GM18507 (cell line): ENCODE measurements at places on chromosomes 7 and 10.

GRCh38 chr7:1646391-1646790 is 23.7 kb upstream of the ELFN1 start:
- DNase-seq, result no peak

DNA sequence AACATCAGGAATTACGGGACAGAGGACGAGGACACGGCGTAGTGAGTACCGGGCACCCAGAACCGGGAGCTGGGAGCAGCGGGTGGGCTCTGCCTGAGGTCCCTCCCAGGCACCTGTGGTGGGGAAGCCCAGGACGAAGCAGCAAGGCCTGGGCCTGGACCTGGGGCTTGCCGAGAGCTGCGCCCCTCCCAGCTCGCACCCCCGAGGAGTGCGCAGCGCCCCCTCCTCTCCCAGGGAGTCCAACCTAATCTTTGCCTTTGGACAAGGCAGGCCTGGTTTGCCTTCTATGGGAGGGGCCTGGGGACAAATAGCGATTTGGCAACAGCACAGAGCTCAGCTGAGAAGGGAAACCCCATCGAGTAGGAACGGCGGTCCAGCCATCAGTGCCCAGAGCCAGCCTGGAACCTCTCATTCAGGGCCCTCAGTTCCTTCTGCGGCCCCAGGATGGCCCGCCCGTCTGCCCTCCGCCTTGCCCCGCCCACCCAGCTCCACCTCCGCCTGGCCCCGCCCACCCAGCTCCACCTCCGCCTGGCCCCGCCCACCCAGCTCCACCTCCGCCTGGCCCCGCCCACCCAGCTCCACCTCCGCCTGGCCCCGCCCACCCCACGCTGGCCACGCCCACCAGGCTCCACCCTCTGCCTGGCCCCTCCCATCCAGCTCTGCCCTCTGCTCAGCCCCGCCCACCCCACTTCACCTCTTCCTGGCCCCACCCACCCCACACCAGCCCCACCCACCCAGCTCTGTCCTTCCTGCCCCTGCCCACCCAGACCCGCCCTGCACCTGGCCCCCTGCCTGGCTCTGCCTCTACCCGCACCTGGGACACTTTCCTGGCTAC is 32.5 kb upstream of the KNDC1 start:
- no peak for DNase-seq

DNA sequence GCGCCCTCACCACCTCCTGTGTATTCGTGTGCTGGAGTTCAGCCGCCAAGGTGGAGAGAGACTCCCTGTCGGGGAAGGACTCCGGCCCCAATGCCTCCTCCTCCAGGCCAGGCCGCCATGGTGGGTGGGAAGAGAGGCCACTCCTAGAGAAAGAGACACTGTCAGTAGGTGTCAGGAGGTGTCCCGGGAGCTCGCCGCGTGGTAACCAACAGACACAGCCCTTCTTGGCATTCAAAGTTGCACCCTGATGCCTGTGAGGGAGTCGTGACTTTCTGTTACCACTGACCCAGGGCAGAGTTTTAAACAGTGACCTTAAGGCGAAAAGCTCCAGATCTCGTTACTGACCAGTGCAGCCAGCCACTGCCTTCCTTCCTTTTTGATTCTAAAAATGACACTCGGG is 155.2 kb downstream of the CUX1 start:
- DNase-seq, result no peak

- no peak for DNase-seq
These were observed 24.0 kb upstream of the CUL1 start for GRCh38 chr7:148674689-148675088.

- DNase-seq, result no peak
These were observed 69.3 kb downstream of the ETV1 start for GRCh38 chr7:13920053-13920697.

DNA sequence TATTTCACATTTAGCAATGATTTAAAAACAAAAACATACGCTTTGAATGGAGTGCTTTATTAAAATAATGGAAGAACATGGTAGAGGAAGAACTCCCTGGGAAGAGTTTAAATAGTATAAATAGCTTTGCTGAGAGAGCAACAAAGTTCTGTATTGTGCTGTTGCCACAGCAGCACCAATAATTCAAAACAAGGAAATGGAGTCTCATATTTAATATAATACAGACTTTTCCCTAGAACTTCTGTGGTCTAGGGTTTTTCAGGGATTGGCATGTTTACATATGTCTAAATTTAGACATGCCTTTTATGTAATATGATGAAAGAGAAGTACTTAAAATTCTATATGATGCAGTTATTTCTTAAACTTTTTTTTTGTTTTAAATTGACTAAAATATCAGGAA is 217.2 kb upstream of the HDAC9 start:
- no peak for DNase-seq

DNA sequence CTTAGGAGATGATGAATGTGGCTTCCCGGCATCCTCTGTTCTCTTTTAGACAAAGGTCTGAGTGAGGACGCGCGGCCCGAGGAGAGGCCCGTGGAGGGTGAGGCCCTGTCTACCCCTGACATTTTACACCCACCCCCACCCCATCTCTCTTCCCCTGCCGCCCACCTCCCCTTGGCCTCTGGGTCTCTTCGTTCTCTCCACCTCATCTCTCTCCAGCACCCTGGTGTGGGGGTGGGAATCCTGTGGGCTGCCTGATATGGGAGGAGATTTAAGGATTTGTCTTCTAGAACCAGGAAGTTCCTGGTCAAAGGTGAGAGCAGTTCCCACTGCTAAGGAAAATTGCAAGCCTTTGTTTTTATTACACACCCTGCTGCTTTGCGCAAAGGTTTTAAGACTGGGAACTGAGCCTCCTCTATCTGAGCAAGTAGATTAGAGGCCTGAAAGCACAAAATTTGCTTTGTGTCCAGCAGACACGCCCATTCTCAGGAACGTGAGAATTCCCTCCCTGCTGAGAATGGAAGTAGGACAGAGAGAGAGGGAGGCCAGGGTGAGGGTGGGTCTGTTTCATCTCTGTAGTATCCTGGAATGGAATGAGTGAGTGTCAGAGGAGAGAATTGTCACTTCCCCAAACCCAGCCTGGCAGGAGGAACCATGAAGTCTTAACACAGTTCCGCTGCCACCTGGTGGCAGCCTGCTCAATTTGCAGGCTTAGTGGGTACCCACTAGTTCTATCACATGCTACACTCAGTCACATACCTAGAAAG is 91.2 kb downstream of the GTF2IRD1 start:
- DNase-seq, result peak; percentile 30

DNA sequence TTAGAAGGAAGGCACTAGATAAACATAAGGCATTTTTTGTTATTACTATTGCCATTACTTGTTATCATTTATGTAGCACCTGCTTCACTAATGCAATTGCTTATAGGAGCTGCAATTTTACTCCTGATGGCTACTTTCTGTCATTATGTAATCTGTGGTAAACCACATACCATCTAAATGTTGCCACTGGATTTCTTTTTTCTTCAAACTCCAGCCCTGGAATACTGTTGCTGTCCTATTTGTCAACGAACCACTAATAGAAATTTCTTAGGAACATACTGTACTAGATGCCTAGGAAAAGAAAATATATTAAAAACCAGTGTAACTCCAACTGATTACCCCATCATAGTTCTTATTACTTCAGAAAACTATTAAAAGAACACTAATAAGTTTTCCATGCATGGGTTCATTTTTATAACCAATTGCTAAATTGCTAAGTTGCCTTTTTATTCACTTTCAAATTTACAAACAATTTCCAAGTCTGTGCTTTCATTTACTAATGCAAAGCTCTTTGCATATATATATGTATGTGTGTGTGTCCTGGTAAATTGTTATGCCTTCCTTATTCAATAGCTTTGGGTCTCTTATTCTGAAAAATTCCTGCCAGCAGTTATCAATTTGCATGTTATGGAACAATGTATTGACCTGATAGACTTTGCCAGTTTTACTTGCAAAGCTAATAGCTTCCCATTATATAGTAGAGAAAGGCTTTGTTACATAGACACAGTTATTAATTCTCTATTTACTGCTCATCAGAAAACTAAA is 287.4 kb downstream of the EXOC4 start:
- no peak for DNase-seq
